ENCODE measurements at places on chromosomes 2 and 18.

DNA sequence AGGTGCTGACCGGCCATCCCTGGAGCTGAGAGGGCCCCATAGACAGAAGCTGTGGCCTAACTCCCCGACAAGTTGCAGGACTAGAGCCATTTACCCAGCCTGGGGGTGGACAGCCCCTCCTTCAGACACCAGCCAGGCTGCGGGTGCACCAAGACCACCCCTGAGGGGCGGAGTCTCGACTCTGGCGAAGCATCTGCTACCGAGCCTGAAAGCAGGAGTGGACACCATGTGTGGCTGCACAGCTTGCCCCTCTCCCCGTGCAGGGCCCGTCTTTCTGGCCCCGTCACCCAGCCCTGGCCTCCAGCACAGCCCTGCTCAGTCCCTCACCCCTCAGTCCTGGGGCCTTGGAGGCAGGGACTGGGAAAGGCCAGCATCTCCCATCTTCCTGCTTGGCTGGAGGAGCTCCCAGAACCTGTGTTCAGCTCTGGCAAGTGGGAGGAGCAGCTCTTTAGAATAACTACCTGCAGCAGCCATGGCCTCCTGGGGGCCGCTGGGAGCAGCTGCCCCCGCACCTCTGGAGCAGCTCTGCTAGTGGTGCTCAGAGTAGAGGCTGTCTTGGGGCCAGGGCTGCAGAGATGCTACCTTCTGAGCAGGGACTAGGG lies 275.8 kb downstream of the NDUFA10 start:
- DNase-seq, result no peak

DNA sequence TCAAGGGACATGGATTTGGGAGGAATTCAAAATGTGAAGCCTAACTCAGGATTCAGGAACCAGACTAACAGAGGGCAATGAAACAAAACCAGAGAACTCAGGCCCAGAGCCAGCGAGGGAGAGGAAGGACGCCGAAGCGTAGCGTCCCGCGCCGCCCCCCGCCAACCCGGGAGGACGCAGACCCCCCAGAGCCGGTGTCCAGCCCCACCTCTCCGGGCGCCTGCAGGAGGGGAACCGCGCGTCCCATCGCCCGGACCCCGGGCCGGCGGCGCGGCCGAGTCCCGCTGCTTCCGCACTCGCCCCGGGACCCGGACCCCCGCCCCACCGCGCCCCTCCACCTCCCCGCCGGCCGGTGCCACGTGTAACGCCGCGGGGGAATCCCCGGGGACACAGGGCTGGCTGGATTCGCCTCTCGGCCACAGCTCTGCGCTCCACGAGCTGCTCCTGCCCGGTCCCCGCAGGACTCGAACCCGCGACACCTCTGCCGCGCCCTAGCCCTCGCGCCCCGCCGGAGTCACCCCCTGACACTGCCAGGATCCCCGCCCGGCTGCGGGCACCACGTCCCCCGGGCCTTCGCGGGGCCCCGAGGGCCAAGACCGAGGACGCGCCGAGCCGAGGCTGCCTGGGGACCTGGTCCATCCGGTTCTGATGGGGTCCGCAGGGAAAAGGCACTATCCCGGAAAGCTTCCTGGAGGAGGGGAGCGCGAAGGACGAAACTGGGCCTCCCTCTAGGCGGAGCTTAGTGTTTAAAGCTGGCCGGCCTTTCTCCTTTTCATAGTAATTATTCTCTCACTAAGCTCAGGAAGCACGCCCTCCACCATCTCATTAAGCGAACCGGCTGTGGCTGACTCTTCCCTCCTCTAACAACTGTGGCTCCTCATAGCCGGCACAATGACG lies 40.4 kb upstream of the FAM124B start:
- DNase-seq, result peak; percentile 15

DNA sequence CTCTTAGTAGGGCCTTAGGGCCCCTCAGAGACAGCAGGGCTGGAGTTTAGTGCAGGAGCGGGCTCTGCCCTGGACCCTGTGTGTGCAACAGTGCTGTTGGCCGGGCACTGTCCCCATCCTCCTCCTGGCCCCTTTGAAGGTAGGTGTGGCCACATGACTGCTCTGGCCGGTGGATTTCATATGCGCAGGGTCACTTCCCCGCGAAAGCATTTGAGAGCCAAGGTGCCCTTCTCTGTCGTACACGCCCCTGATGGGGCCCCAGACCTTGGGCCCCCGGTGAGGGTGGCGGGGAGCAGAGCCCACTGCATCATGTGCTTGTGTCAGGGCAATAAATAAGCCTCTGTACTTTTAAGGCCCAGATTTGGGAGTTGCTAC lies 15.5 kb downstream of the TMEM177 start:
- no peak for DNase-seq

GRCh38 chr2:58906081-58906645 lies 665.0 kb upstream of the FANCL start:
- DNase-seq, result no peak

- DNase-seq, result peak; percentile 40
Observed at GRCh38 chr18:36706134-36706881, 122.5 kb downstream of the TPGS2 start.

DNA sequence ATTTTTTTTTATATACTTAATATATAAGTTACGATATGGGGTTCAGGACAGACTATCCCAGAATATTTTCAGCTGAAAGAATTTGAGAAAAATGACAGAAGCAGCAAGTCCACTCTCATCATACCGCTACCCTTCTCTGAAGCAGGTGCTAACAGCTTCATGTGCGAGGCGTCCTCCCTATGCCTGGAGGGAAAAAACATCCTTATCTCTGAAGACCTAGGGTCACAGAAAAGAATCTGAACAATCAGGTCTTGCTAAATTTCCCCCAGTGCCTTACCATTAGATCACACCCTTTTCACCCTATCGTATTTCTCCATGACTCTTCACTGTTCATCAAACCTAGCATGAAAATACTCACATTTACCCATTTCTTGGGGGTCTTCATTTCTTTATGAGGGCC lies 51.9 kb upstream of the CREB1 start:
- DNase-seq, result no peak

DNA sequence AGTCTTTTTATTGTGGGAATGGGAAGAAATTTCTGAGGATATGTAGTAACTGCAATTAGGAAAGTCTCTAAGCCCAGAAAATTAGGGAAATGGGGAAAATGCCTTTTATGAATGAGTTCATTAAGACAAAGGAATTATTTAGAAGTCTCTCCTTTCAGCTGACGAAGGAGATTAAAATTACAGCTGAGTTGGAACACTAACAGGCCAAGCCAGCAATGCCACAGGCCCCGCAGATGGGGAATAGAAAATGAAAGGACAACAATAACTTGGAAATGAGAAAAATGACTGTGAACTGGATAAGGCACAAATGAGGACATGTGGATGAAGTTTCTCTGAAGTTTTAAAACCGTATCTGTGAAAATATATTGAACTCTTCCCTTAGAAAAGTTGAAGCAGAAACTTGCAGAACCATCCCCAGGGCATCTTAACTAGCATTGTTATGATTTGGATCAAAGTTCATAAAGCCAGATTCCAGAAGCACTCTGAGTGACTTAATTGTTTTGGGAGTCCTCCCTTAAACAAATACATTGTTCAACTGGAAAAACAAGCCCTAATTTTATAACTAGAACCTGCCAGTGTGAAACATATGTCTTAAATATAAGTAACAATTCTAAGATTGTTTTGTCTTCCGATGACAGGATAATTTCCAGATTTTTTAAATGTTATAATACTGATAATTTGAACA lies 51.3 kb downstream of the C2orf76 start:
- no peak for DNase-seq

GRCh38 chr2:85012855-85013254 lies 41.9 kb downstream of the KCMF1 start:
- DNase-seq, result no peak

GRCh38 chr2:37851828-37852584 lies 73.1 kb upstream of the RMDN2 start:
- no peak for DNase-seq

DNA sequence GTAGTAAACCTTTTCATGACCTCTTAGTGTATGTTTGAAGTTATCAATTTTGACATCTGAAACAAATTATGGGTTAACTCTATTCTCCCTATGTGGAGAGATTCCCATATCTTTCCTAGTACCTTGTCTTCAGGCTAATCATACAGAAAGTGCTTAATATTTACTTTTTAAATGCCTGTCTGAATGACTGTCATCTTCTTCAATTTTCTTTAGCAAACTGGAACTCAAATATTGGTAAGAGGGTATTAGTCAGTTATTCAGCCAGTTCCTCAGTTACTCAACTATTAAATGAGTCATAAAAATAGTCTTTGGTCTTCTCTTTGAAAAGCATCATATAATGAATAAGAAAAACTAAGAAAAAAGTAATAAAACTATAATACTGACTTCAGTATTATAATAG lies 1038.0 kb upstream of the PIK3C3 start:
- peak; percentile 57 for DNase-seq

- no peak for DNase-seq
Observed at GRCh38 chr18:36856815-36857214, 27.9 kb downstream of the KIAA1328 start.

DNA sequence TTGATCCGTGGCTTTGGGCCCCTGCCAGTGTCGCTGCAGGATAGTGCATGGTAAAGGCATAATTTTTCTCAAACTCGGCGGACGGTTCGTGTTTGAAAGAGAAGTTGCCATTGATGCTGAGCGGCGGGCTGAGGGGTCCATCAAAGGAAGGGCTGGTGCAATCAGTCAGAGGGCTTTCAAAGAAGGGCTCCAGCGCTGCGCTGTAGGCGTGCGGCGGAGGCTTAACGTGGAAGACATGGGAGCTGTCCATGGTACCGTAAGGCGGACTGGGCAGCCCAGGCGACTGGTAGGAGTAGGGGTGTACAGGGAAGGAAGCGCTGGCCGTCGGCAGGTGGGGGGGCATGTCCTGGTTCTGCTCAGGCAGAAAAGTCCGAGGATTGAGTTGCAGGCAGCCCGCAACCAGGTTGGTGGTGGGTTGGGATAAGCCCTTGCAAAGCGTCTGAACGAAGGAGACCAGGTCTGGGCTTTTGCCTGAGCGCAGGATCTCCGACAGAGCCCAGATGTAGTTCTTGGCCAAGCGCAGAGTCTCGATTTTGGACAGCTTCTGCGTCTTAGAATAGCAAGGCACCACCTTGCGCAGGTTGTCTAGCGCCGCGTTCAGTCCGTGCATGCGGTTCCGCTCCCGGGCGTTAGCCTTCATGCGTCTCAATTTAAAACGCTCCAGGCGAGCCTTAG lies 2.3 kb downstream of the NEUROD1 start:
- peak; percentile 66 for DNase-seq

GRCh38 chr18:72986103-72986502 lies 118.3 kb upstream of the NETO1 start:
- peak; percentile 12 for DNase-seq

- DNase-seq, result peak; percentile 51
Observed at GRCh38 chr18:59555995-59556659, 141.1 kb downstream of the CCBE1 start.

- peak; percentile 98 for DNase-seq
Observed at GRCh38 chr18:57839942-57840381, 36.8 kb upstream of the ATP8B1 start.

GRCh38 chr2:68135448-68136320 lies 22.0 kb upstream of the PNO1 start:
- DNase-seq, result no peak

GRCh38 chr2:8522687-8523086 lies 159.2 kb upstream of the ID2 start:
- DNase-seq, result no peak

DNA sequence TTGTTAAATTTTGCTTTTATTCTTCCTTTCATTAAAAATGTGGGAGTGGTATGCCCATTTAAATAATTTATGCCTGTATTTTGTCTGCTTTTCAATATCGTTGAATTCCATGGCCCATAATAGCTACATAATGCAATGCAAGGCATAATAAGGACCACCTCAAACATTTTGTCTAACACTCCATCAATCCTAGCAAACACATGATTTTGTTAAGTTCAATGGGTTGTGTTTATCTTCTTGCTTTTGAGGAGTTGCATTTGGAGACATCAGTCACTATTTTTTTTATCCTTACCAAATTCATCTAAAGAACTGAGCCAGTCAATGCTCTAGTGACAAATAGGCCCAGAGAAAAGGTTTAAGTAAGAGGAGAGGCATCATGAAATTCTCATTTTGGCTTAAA lies 145.5 kb downstream of the ZNF385B start:
- DNase-seq, result no peak

GRCh38 chr2:177169810-177170514 lies 42.6 kb upstream of the HNRNPA3 start:
- no peak for DNase-seq

DNA sequence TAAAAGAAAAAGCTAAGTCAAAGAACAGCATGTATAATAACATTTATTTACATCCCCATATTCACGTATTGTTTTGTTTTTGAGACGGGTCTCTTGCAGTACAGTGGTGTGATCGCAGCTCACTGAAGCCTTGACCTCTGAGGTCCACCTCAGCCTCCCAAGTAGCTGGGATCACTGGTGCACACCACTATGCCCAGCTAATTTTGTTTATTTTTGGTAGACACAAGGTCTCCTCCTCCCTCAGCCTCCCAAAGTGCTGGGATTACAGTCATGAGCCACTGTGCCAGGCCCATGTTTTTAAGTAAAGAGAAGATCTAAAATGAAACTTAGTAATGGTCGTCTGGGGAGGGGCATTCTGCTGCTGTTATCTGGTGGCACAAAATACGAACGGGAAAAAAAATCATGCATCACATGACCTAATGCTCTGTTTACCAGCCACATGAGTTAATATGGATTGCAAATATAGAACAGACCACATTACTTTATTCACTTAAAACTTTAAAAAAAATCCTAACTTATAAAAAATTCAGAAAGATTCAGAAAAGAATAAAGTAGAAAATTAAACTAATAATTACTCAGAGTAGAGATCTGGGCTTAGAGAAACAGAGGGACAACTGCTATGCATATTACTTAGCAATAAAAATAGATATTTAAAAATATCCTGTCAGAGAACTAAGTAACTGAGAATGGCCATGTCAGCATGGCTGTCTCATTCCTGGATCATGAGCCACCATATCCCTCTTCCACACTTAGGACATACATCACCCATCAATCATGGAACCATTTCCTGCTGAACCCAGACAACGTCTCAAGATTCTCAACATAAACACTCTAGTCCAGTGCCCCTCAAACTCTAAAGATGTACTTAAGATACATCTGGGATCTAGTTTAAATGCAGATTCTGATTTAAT lies 7.3 kb downstream of the MMADHC start:
- peak; percentile 71 for DNase-seq

DNA sequence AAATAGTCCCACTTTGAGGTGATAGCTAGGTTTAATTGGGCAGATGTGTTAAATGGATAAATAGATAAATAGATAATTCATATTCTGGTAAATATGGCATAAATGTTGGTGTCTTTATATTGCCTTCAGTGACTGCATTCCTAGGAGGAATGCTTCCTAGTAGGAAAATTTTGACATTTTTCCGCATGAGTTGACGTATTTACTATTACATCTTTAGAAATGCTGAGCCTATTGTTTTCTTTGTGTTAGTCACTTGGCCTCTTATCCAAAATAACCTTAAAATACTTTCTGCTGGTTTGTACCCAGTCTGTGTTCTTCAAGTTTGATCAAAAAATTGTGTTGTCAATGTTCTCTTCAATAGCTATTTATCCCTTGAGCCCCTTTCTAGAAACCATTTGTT lies 495.6 kb upstream of the ZEB2 start:
- no peak for DNase-seq

- no peak for DNase-seq
Observed at GRCh38 chr2:235262750-235263149, 231.1 kb upstream of the AGAP1 start.

Measured in ELR (cell line).